ENCODE measurements at places on chromosomes 3 and 15.
A peak's percentile ranks its signal among the peaks of the same experiment; 100 is the strongest.

GRCh38 chr3:111998636-111999483, at the start of gene TAGLN3:
TSS of gene TAGLN3 (plus strand) at chr3:111998922. CDS start at chr3:111999423, 501 bp downstream.
- no peak for DNase-seq

DNA sequence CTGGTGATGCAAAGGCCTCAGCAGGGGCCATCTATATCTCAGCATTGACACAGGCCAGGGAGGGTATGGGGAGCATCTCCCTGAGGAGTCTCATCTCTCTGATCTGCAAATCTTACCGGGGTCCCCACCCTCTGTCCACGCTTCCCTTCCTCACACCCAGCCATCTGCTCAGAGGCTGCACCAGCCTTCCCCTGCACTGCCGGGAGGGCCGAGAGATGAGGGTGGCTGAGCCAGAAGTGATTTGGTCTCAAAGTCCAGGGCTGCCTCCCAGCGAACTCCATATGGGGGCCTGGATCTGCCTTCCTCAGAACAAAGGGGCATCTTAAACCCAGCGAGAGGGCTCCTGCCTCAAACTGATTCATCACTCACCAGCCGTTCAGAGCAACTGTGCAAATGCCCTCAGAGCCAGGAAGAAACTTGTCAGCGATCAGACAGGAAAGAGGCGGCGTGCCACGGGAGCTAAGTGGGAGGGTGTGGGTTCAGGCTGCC, 4.6 kb downstream of the IGDCC3 start:
- no peak for DNase-seq

DNA sequence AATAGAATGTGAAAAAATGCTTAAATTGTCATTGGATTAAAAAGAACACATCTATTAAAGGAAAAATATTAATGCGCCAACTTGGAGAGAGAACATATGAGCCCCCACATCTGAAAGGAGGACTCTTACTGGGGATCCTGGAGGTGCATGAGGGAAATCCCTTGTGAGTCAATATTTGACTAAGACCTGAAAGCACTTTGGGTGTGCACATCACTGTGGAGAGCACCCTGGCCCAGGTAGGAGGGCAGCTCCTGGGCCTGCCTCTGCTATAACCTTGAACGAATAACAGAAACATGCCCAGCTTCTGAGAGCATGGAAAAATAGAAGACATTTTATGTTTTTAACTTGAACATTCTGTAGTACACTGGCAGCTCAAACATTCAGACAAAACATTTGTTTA, 199.8 kb downstream of the GAP43 start:
- no peak for DNase-seq

GRCh38 chr15:58459045-58459444, 27.3 kb downstream of the LIPC start:
- DNase-seq: no peak

GRCh38 chr3:187969581-187969950, 184.4 kb upstream of the LPP start:
- DNase-seq: no peak

GRCh38 chr15:39426552-39427532, 154.0 kb upstream of the THBS1 start:
- DNase-seq: no peak

DNA sequence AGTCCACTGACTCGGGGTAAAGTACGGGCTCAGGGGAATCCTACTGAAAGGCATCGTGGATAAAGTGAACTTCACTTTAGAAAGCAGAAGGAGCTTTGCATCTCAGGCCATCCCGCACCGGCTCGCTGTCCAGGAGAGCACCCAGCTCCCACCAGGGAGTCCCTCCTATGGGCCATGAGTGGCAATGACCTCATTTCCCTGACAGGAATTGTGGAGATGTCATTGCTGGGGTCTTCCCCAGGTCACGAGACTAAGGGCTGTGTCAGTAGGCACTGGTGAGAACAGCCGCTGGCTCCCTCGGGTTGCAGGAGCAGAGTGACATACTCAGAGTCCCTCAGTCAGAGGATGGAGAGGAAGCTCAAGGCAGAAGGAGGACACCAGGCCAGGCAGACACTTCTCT, 97.3 kb downstream of the XXYLT1 start:
- DNase-seq: no peak

GRCh38 chr3:156760333-156760732, 65.8 kb upstream of the LEKR1 start:
- no peak for DNase-seq

GRCh38 chr3:33187368-33187634, 31.3 kb downstream of the SUSD5 start:
- no peak for DNase-seq

DNA sequence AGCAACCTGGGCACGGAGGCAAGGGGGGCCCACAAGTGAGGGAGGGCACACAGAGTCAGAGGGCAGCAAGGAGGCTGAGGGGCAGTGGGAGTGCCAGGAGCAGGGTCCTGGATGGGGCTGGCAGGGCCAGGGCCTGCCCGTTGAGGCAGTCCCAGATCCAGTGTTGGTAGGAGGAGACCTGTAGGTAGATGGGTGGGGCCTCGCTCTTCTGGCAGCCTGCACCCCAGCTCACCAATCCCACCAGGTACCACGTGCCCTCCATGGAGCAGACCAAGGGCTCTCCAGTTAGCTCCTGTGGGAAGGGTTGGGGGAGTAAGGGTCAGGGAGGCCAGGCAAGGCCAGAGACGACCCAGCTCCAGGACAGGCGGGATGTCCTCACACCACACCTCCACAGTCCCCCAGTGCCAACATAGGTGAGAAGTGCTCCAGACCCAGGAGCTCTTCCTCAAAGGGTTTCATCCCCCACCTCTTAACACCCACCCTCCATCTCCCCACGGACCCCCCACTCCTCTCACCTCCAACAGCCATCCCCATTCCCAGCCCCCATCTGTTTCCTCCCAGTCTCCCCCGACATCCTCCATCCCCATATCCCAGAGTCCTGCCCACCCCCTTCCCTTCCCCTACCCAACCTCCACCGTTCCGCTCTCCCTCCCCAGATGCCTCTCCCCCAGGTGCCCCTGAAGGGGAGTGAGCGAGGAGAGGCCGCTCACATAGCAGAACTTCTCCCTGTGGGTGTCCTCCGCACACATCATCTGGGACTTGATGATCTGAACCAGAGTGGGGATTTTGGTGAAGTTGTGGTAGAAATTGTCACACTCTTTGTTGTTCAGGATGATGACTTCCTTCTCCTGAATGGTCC, 5.2 kb downstream of the PRSS50 start:
- no peak for DNase-seq

- DNase-seq: no peak
These were observed 24.4 kb downstream of the MIX23 start for GRCh38 chr3:122358703-122359032.

- peak; percentile 10 for DNase-seq
These were observed 25.2 kb downstream of the NIPA1 start for GRCh38 chr15:22811640-22812039.

DNA sequence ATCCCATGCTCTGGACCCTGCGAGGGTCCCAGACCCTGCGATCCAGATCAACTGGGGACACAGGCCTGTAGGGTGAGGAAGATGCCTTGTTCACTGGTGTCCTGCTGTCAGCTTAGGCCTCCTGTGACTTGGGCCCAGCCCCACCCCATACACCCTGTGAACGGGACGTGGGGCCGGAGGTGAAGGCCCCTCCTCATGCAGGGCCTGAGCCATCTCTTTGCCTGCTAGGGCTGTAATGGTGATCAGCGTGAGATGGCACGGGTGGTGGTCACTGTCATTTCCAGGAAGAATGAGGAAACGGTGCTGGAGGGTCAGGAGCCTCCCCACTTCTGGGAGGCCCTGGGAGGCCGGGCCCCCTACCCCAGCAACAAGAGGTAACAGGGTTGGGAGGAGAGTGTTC, 12.4 kb downstream of the VILL start:
- DNase-seq: no peak

- DNase-seq: no peak
These were observed 72.0 kb downstream of the CCNL1 start for GRCh38 chr3:157087780-157088600.

DNA sequence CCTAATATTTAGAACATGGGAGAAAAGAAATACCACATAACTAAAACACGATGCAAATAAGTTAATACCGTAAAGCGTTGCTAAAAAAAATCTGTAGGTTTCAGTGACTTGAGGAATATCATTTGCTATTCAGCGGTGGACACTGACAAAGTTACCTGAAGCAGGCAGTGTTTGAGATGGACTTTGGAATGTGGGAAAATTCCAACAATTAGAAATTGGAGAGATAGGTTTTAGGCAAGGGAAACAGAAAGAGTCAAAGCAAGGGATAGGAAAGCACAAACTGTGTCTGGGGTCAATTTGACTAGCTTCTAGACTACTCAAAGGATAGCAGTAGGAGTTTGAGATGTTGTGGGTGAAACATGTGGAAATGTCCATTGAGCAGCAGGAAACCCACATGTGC, 173.0 kb downstream of the TIGIT start:
- no peak for DNase-seq

- no peak for DNase-seq
These were observed 35.0 kb downstream of the GATM start for GRCh38 chr15:45343258-45343860.

DNA sequence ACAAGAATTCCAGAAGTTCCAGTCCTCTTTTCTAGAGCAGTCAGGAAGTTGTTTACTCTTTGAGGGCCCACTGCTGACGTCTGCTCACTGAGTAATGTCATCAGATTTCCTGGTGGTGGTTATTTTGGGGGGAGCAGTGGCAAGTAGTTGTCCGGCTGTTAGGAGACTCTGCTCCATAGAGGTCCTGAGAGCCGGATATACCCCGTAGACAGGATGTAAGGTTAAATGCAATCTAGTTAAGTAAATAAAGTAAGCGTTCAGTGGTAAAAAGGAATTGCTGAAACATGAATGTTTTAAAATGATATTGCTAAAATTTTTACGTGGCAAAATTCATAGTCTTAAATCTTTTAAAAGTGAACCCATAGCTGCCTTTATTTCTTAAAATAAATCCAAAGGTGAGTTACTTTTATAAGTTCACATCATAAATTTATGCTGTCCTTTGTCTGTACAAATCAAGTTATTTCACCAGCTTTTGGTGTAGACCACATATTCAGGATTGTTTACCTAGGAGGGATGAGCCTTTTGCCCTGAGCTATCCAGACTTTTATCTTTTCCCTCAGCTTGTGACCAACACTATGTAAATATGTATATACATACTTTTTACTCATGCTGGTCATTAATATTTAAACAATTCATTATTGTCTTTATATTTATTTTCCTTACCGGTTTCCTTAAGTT, 65.8 kb downstream of the PDE8A start:
- no peak for DNase-seq

GRCh38 chr15:93124126-93124525, 35.1 kb upstream of the RGMA start:
- DNase-seq: no peak

GRCh38 chr3:3666664-3667063, 132.6 kb upstream of the LRRN1 start:
- no peak for DNase-seq

DNA sequence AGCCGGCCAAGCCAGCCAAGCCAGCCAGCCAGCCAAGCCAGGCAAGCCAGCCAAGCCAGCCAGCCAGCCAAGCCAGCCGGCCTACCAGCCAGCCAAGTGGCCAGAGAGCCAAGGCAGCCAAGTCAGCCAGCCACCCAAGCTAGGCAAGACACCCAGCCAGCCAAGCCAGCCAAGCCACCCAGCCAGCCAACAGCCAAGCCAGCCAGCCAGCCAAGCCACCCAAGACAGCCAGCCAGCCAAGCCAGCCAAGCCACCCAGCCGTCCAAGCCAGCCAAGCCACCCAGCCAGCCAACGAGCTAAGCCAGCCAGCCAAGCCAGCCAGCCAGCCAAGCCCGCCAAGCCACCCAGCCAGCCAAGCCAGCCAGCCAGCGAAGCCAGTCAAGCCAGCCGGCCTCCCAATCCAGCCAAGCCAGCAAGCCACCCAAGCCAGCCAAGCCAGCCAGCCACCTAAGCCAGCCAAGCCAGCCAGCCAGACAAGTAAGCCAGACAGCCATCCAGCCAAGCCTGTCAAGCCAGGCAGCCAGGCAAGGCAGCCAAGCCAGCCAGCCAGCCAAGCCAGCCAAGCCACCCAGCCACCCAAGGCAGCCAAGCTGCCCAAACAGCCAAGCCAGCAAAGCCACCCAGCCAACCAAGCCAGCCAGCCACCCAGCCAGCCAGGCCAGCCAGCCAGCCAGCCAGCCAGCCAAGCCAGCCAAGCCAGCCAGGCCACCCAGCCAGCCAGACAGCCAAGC, 200.5 kb downstream of the GOLGA6L6 start:
- no peak for DNase-seq

- DNase-seq: no peak
These were observed 246.0 kb upstream of the LRRN1 start for GRCh38 chr3:3553236-3553635.

DNA sequence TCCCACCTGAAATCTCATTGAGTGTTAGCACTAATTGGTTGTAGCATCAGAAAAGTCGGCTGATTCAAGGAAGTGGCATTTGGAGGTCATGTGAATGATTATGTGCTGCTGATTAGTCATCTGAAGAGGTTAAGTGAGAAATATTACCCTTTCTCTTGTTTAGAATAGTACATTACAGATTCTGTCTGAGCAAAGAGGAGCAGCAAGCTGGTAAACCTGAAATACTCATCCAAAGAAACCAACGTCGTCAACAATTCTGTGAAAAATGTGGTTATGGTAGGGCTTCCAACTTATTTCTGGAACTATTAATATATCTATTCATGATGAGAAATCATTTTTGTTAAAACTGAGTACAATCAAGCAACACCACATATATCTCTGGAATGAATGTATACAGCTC, 1024.9 kb downstream of the TUSC7 start:
- DNase-seq: no peak

DNA sequence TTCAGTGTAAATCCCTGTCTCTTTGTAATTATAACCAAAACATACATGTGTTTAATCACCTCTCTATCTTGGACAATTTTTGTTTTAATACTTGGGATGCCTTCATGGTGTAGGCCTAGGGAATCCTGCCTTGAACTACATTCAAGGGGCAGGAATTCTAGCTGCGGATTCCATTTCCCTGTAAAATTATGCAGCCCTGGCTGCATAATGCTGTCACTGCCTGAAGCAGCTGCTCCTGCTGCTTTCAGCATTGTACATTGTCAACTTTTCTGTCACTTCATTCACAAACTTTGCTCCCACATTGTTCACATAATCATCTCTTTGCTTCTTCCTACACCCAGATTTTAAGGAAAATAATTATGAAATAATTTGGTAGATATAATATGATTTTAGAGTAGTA, 638.7 kb downstream of the RBMS3 start:
- no peak for DNase-seq

DNA sequence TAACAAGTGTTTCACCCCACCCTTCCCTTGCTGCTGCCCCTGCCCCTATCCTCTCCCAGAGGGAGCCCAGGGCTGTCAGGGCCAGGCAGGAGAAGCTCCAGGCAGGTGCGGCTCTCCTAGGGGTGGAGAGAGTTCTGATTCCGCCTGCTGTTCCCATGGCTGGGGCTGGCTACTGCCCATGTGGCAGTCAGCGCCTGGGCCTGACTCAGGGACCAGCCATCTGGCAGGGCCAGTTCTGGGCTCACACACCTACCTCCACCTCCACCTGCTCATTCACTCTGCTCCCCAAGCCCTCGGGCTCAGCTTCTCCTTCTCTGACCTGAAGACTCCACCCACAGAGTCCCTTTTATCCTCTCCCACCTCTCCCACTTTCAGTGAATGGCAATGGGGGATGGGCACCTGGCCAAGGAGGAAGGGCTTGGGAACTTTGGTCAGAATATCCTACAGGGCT, 23.4 kb downstream of the AMOTL2 start:
- DNase-seq: no peak

- DNase-seq: no peak
These were observed 48.8 kb upstream of the PRTG start for GRCh38 chr15:55791551-55792400.
